ENCODE measurements at places on chromosomes 5 and 9.

- DNase-seq = no peak
Observed at GRCh38 chr5:133316346-133317343, 264.8 kb downstream of the HSPA4 start.

- DNase-seq = no peak
Observed at GRCh38 chr9:126403397-126403796, 76.8 kb downstream of the MVB12B start.

DNA sequence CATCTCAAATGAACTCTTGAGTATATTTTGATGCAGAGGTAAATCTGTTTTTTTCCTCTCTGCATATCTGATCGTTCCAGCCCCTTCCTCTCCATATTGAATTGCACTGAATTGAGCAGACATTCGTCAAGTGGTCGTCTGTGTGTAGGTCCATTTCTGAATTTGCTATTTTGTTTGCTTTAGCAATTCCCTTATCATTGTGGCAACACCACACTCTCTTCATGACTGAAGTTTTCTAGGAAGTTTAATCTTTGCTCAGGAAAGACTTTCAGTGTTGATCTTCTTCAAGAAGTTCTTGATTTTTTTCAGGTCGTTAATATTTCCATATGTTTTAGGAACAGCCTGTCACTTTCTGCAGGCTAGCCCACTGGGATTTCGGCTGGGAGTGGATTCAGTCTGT, 132.0 kb downstream of the WNK2 start:
- no peak for DNase-seq

- no peak for DNase-seq
Observed at GRCh38 chr5:72394688-72395087, 74.5 kb downstream of the PTCD2 start.

- no peak for DNase-seq
Observed at GRCh38 chr5:80035839-80036238, 691 bp downstream of the THBS4 start.

GRCh38 chr5:135081240-135081639, 47.2 kb upstream of the PITX1 start:
- no peak for DNase-seq

- DNase-seq = no peak
Observed at GRCh38 chr9:113632776-113633590, 169.5 kb downstream of the RGS3 start.

DNA sequence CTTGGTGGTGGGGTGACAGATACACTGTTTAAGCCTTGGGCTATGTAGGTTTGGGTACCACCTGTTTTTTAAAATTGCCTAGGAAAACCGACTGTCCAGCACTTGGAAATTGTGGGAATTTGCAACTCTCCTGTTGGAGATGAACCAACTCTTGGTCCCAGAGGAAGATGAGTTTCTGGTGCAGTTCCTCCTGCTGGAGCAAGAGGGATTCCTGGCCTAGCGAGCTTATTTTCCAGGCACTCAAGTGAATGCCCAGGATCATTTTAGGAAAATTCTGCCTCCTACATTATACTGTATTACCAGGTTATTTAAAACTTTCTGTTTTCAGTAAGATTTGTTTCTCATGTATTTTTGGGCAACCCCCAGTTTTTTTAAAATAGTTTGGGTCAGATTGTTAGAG, 33.7 kb downstream of the AP3S1 start:
- DNase-seq = no peak
